ENCODE measurements at places on chromosomes 3 and 15.

DNA sequence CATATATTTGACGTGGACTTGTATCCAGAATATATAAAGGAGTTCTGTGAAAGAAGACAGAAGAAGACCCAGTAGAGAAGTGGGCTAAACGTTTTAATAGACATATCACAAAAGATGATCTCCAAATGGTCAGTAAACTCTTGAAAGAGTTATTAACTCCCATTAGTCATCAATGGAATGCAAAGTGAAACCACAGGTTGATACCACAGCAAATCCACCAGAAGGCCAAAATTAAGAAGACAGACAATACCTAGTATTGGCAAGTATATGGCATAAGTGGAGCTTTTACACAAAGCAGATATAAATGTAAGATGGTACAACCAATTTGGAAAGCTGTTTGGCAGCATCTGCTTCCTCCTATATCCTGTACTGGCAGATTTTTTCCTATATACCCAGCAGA, 6.0 kb downstream of the SPATA16 start:
- DNase-seq = no peak

- no peak for DNase-seq
These were observed 14.2 kb downstream of the GRIP2 start for GRCh38 chr3:14525685-14526631.

DNA sequence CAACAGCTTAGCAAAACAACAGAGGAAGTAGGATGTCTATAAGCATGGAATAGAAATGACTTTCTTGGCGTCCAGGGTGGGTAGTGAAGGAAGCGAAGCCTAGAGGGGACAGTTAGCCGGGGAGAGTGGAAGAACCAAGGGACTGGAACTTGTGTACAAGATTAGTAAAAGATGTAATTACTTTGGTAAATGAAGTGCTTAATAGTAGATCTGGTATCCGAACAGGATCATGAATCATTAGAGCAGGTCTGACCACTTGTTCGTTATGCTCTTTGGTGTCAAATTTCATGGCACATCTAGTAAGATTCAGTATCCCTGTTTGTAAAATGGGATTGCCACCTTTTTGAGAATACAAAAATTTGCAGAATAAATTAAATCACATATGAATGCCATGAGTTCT, 112.5 kb upstream of the MLF1 start:
- no peak for DNase-seq

DNA sequence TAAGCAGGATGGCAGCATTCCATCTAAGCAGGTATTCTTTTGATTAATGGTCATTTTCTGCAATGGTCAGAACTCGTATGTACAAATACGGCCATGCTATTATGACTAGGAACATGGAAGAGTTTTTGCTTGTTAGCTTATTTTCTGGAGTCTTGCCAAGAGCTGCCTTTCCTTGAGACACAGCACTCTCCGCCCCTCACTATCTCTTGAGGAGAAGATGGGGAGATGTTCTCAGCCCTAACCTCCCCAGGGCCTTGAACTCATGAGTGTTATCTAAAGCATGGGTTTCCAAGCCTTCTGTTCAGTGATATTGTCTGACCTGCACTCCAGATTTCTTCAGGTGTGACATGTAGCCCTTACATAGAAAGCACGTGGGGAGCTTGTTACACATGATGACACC, 65.9 kb upstream of the ACTC1 start:
- no peak for DNase-seq

DNA sequence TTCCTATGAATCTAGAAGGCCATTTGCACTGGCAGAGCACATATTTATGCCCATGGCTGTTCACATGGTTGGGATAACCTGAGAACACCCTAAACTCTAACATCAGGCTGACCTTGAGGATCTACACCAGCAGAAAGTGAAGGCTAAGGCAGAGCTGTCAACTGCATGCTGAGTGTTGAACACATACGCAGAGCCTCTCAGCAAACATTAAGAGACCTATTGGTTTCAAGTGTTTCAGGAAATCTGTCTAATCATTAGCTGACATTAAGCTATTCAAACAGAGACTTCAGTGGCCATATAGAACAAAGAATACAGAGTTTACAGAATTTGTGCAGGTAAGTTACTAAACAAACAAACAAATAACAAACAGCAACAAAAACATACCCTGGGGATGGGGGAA, 16.1 kb upstream of the SEC61A1 start:
- DNase-seq = no peak

DNA sequence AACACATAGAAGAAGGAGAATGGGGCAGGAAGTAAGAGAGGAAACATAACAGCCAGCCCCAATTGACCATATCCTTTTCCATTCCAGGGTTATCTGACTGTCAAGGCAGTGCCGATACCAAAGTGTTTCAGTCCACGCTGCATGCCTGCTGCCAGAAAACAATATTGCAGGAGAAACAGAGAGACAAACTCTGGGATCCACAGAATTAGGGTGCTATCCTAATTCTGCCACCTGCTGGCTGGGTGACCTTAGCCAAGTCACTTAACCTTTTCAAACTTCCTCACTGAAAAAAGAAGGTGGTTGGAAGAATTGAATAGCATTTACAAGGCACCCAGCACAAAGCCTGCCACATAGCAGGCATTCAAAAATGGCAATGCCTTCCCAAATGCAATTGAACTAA, 32.0 kb downstream of the GLB1 start:
- no peak for DNase-seq

DNA sequence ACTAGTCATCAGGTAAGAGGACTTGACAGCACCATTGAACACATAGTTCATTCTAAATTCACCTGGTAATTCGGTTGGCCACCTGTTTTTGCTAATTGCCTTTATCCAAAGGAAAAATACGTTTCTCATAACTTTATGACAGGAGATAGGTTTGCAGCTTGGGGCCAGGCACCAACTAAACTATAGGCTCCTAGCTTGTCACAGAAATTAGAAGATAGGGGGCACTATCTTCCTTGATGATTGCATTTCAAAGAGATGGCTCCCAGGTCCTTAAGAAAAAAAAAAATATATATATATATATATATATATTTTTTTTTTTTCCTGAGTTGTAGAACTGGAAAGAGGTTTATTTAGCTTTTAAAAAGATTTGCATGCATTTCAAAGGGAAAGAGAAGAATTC, 563.6 kb downstream of the NAALADL2 start:
- DNase-seq = no peak

DNA sequence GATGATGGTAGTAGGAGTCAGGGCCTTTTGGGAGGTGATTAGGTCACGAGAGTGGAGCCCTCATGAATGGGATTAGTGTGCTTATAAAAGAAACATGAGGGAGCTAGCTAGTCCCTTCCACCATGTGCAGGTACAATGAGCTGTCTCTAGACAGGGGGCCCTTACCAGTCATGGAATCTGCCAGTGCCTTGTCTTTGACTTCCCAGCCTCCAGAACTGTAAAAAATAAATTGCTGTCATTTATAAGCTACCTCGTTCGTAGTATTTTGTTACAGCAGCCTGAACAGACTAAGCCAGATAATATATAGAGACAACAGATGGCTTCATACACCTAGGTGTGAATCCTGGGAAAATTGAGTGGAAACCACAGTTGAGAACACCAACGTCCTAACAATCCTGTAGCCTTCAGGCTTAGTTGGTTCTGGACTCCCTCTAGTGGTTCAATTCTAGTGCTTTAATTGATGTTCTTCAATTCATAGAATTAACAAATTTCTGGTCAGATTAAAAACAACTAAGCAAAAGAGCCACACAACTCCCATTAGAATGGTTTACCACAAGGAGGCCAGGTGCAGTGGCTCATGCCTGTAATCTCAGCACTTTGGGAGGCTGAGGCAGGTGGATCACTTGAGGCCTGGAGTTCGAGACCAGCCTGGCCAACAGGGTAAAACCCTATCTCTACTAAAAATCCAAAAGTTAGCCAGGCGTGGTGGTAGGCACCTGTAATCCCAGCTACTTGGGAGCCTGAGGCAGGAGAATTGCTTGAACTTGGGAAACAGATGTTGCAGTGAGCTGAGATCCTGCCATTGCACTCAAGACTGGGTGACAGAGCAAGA, 21.3 kb upstream of the GATM start:
- DNase-seq = no peak

- no peak for DNase-seq
These were observed 81.3 kb downstream of the TMEM39A start for GRCh38 chr3:119382134-119382533.

DNA sequence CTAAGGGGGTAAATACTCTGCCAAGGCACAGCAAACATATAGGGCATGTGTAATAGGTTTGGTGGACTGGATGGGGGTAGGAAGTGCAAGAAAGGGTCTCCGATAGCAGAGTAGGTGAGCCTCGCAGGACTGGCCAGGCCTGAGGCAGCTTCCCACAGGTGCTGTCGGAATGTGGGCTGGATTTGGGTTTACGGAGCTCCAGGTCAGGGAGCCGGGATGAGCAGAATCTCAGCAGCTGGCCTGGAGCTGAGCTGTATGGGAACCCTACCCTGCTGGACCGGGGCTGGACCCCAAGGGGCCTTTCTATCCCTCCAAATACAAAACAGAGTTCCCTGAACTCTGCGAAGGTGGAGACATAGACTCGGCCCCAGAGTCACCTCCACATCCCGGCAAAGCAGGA, 15.0 kb downstream of the KLF15 start:
- no peak for DNase-seq

DNA sequence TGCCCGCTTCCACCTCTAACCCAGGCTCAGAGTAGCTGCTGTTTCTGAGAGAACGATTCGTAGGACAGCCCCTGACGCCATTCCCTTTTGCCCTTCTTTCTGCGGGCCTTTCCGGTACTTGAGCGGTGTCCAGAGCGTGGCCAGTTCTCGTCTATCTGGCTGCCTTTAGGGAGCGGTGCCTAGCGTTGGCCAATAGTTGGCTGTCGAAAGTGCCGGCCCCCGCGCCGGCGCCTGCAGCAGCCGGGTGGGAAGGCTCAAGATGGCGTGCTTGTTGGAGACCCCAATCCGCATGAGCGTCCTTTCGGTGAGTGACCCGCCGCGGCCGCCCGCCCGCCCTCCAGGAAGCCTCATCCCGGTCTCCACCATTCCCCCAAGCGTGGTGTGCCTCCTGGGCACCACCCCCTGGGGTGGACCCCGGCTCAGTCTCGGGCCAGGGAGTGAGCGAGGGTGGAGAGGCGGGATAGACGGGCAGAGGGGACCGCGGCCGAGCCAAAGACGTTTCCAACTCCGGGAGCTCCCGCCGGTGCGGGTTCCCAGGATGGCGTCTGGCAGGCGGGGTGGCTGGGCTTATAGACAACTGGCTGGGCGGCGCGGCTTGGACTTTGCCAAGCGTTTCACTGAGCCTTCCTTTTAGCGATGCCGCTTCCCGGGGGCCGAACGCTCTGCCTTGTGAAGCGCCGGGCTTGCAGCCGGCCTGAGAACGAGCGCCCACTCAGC, at the start of gene ARMC8:
TSS of gene ARMC8 (plus strand) at position 6 of the 717 bp plus-strand sequence. CDS start at position 260, 254 bp downstream.
- DNase-seq = peak; percentile 58

DNA sequence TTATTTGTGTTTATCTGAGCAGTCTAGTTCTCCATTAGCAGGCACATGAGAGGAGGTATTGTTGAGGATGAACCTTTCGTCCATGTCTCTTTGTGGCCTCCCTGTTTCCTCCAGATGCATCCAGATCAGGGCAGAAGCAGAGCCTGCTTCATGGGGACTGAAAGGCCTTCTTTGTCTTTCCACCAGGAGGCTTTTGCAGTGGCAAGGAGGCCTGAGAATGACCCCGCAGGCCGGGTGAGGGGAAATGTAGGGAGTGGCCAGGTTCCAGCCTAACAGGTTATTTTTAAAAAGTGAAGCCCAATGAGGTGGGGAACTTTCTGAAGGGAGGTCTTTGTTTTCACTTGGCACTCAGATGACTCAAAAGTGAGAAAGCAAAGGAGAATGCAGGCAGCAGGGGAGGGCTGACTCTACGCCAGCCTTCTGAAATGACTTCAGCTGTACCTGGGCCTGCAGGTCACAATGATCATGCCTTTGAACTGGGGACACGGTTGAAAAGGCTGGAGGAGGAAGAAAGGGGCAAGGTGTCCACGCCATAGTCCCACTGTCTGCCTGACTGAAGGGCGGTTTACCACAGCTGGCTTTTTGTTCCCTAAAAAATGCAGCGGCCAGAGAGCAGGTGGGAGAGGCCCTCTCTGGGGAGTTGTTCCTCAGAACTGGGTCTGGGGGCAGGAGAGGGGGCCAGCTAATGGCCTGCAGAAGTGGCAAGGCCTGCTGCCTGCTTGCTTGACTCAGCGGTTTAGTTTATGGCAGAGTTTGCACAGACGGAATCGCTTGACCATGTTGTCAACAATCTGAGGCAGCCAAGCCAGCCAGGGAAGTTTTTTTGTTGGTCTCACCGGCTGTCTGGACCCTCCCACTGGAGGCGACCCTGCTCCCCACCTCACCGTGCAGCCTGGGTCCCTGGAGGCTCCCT, 28.7 kb downstream of the CMTM7 start:
- DNase-seq = peak; percentile 57

DNA sequence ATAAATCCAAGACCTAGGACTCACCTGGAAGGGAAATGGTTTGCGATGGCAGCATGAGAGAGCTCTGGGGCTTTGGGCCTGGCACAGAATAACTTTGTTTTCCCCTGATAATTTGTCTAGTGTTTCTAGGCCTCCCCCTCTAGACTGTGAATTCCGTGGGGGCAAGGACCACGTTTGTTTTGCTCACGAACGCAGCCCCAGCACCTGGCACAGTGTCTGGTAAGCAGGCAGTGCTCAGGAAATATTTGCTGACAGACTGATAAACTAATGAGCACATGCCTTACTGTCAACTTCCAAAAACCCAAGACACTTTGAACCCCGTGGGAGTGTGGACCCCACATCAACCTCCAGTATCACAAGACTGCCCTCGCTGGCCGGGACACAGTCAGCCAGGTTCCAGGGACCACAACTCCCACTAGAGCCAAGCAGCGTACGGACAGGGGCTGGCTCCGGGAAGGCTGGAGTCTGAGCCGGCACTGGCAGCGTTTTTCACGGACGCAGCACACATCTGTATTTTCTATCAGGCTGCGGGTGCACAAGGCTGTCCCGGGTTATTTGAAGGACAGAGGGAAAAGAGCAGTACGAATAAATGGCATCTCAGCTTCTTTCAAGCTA, 146.5 kb downstream of the XXYLT1 start:
- no peak for DNase-seq

- DNase-seq = no peak
These were observed 144.3 kb downstream of the TJP1 start for GRCh38 chr15:29677871-29678461.

DNA sequence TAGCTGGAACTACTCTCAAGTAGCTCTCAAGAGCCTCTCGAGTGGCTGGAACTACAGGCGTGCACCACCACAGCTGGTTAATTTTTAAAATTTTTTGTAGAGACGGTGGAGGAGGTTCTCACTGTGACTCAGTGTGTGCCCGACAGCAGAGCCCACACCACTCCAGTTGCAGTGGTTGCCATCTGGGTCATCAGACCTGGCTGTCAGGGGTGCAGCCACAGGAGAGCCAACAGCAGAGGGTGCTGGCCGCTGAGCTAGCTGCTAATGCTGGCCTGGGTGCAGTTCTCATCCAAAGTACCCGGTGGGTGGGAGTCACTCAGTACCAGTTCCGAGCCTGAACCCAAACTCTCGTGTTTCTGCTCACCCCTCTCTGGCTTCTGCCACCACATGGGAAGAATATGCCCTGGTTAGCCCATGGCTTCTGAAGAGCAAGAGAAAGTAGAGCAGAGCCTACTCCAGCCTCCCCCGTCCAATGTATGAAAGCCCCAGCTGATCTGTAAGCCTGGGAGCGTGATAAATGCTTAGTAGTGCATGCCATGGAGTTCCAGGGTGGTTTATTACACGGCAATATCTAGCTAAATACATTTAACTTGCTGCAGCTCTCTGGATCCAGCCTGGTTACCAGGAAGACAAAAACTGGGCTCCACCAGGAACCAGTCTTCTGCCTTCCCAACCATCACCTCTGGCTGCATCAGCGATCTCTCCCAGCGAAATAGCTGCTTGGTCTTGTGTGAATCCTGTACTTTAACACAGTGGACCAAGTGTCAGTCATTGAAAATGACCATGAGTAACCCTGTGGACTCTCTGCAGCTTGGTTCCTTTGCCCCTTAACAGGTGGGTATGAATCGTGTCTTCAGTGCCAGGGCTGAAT, 17.1 kb downstream of the UMPS start:
- no peak for DNase-seq

GRCh38 chr3:102476198-102476597, 41.4 kb downstream of the ZPLD1 start:
- DNase-seq = no peak

Data from CD8-positive, alpha-beta memory T cell (primary cell).